ENCODE measurements at places on chromosomes 11 and 22. TPM values are rescaled to one million over a fixed set of nuclear protein-coding genes. Genes with fewer than 3 reads are reported as not detected.
A peak's percentile ranks its signal among the peaks of the same experiment; 100 is the strongest.

PPP6R2 gene
- 62.1 TPM for total RNA-seq

TPBGL gene
- total RNA-seq: 0.97 TPM

- H3K4me3 ChIP-seq: no peak overlapping the region
- no peak for DNase-seq
- H3K27ac ChIP-seq: no peak overlapping the region
- H3K36me3 ChIP-seq: no peaks in the 10 kb centered on the region
- no peaks in the 10 kb centered on the region for H3K4me1 ChIP-seq
Measured at GRCh38 chr22:38799265-38800002, 5.5 kb upstream of the DNAL4 start.

DNA sequence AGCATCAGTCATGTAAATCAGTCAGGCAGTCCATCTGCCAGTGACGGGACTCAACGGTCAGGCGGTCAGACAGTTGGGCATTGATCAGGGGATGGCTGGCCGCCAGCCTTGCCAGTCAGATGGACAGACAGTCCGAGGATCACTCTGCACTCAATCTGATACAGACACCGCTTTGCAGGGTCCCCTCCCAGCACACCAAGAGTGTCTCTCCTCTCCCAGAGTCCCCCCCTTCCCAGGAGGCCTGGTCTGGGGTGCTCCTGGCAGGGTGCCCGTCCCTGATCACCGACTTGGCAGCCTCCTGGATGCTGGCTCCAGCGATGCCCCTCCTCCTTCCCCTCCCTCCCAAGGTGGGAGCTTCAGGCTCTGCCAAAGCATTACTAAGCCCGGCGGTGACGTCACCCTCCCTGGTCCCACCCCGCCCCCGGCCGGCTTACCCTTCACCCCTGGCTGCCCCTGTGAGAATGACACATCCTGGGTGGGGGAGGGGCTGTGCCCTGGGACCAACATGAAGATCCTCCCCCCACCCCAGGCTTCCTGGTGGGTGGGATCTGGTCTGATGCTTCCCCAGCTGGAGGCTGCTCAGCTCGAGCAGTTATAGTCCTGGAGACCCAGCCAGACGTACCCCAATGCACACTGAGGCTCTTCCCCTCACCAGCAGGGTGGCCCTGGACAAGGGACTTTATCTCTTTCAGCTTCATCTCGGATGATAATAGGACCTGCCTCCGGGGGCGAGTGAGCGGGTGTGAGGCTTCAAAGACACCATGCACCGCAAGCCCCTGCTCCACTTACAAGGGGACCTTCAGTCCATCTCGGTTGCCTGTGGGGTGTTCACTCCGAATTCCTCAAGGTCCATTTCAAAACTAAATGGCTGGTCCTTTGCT is 69.2 kb downstream of the CD82 start:
- no peaks in the 10 kb centered on the region for H3K36me3 ChIP-seq
- H3K27ac ChIP-seq: no peak overlapping the region
- DNase-seq: peak; percentile 98
- no peaks in the 10 kb centered on the region for H3K27me3 ChIP-seq

DNA sequence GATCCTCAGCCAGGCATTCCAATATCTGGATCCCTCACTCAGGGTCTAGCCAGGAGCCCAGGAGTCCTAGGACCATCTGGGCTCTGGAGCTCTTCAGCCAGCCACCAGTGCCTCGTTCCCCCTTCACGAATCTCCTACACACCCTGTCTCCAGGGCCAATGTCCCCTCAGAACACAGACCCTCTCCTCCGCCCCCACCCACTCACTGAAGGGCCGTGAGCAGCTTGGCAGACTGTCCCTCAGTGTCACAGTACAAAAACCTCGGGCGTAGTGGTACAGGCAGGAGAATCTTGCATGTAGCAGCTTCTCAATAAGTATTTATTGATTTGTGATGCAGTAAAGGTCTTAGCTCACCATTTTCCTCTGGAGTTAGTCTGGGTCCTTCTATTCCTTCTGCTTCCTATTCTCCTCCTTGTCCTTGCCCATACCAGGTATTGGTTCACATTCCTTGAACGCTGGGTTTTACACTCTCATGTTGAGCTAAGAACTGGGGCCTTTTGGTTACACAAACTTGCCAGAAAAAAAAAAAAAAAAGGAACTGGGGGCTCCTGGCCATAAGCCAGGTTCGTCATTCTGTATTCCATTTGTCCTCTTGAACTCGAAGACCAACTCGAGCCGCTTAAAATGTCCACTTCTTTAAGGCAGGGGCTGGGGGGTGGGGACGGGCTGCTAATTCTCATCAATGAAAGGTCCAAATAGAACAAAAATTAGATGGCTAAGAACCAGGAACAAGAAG is 2.3 kb downstream of the CXCR5 start:
- H3K4me1 ChIP-seq: peaks cover 28% of the 10 kb centered on the region
- H3K27ac ChIP-seq: no peak overlapping the region
- DNase-seq: no peak
- no peak overlapping the region for H3K4me3 ChIP-seq

DNA sequence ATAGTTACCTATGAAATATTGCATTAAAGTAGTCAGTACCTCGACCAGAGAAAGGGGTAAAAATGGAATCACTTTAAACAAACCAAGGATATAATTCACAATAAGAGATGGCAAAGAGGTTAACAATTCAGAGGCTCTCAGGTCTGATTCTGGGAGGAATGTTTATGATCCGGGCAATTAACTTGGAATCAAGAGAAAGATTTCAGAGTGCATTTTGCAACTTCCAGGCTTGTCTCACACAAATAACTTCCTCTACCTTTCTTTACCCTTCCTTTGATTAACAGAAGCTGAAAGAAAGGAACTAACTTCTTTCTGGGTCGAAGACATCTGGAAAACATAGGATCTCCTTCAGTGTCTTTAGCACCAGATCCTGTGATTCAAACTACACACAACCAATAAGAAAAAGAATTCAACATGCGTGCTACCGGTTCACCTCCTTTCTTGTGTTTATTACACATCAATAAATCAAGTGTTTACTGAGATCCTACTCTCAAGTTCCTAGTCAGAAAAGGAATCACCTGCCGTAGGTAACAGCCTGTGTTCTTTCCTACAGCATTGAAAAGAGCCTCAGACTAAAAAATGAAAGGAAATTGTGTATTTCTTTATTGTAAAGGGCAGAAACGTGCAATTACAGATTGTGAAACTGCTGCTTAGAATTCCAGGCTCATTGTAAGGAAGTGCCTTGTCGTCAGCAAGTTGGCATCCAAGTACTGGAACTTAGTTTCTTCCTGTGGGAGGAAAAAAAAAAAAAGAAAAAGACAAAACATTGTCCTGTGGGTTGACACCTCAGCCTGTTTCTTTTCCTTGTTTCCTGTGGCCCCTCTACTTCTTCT is 29.5 kb downstream of the CARD18 start:
- DNase-seq: no peak
- H3K4me3 ChIP-seq: peak overlapping the region; percentile 11
- no peak overlapping the region for H3K27ac ChIP-seq
- H3K36me3 ChIP-seq: no peaks in the 10 kb centered on the region
- H3K4me1 ChIP-seq: no peaks in the 10 kb centered on the region

DNA sequence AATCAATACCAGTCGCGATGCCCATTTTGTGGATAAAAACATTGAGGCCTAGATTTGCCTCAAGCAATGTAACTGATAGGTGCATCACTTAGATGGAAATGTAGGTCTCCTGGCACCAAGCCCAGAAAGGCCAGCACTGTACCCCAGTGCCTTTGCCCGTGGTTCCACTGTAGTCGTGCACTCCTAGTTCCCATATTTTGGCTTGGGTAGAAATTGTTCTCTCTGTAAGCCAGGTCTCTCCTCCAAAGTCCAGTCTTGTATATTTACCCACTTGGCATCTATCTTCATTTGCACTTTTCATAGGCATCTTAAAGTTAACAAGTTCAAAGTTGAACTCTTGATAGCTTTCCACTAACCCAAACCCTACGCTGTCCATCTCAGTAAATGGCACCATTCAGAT is 41.6 kb upstream of the DMC1 start:
- no peaks in the 10 kb centered on the region for H3K36me3 ChIP-seq
- no peak overlapping the region for H3K27ac ChIP-seq
- H3K27me3 ChIP-seq: no peaks in the 10 kb centered on the region
- no peak for DNase-seq
- no peak overlapping the region for H3K4me3 ChIP-seq

DNA sequence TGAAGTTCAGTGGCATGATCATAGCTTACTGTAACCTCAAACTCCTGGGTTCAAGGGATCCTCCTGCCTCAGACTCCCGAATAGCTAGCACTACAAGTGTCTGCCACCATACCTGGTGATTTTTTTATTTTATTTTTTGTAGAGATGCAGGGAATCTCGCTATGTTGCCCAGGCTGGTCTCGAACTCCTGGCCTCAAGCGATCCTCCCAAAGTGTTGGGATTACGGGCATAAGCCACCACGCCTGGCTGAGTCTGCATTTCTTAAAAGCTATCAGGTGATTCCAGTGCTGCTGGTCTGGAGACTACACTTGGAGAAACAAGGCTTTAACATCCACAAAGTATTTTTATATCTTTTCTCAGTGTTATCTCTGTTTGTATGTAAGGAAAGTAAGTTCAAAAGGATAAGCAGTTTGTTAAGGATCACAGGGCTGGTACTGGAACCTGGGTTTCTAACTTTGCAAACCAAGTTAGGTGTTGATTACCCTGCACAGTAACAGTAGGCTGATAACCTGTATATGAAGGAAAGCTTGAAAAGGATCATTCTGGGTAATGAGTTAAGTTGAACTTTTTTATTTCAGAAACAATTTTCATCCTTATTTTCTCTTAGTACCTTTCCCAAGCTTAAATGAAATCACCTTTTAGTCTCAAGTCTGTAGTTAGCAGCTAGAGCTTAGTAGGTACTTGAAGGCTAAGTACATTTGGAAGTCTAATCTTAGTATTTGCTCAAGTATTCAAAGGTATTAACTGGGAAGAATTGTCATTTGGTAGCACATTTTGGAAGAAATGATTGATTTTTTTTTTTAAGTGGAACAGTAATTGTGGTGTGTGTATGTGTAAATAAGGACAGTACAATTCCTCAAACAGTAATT is 12.5 kb downstream of the ACER3 start:
- H3K27ac ChIP-seq: no peak overlapping the region
- H3K36me3 ChIP-seq: no peaks in the 10 kb centered on the region
- H3K4me3 ChIP-seq: no peak overlapping the region
- H3K27me3 ChIP-seq: no peaks in the 10 kb centered on the region
- no peaks in the 10 kb centered on the region for H3K4me1 ChIP-seq
- DNase-seq: no peak

GRCh38 chr11:61700720-61701119 is 20.5 kb downstream of the DAGLA start:
- no peak for DNase-seq
- H3K4me1 ChIP-seq: peaks cover 37% of the 10 kb centered on the region
- H3K27ac ChIP-seq: peak overlapping the region; percentile 45
- no peak overlapping the region for H3K4me3 ChIP-seq
- no peaks in the 10 kb centered on the region for H3K36me3 ChIP-seq

DNA sequence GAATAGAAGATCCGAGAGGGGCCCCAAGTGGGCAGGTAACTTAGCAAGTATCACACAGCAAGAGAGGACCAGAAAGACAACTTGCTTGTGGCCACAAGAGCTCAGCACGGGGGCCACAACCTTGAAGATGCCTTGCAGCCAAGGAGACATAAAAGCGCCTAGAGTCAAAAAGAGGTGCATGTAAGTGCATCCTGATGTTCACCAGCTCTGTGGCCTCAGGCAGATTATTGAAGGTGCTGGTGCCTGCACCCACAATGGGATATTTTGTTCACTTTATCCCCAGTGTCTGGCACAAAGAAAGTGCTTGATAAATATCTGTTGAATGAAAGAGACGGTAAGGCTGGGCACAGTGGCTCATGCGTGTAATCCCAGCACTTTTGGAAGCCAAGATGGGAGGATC is 106.0 kb upstream of the ASPHD2 start:
- no peaks in the 10 kb centered on the region for H3K36me3 ChIP-seq
- no peak overlapping the region for H3K27ac ChIP-seq
- no peak for DNase-seq
- H3K4me1 ChIP-seq: no peaks in the 10 kb centered on the region
- peaks cover 4% of the 10 kb centered on the region for H3K27me3 ChIP-seq

- no peaks in the 10 kb centered on the region for H3K27me3 ChIP-seq
- no peak for DNase-seq
- no peak overlapping the region for H3K27ac ChIP-seq
- no peak overlapping the region for H3K4me3 ChIP-seq
Measured at GRCh38 chr11:69558519-69558941, 77.1 kb downstream of the LINC01488 start.

GRCh38 chr11:83054904-83055380 is 16.8 kb downstream of the RAB30 start:
- H3K36me3 ChIP-seq: no peaks in the 10 kb centered on the region
- no peak for DNase-seq
- peaks cover 45% of the 10 kb centered on the region for H3K4me1 ChIP-seq
- no peak overlapping the region for H3K27ac ChIP-seq

DNA sequence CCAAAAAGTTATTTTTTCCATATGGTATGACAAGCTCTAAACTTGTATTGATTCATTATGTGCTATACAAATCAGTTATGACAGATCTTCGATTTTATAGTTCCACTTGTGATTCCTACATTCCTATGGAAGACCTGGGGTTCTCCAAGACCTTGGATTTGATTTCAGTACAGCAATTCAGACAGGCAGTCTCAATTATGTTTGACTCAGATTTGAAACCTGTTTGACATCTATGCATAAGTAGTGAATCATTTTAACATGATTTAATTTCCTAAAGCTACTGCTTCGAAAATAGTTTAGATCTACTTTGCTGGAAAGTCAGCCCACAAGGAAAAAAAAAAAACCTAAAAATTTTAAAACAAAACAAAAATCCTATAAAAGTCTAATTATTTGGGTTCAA is 820.4 kb downstream of the LUZP2 start:
- H3K4me3 ChIP-seq: no peak overlapping the region
- H3K27ac ChIP-seq: no peak overlapping the region
- no peaks in the 10 kb centered on the region for H3K4me1 ChIP-seq

DNA sequence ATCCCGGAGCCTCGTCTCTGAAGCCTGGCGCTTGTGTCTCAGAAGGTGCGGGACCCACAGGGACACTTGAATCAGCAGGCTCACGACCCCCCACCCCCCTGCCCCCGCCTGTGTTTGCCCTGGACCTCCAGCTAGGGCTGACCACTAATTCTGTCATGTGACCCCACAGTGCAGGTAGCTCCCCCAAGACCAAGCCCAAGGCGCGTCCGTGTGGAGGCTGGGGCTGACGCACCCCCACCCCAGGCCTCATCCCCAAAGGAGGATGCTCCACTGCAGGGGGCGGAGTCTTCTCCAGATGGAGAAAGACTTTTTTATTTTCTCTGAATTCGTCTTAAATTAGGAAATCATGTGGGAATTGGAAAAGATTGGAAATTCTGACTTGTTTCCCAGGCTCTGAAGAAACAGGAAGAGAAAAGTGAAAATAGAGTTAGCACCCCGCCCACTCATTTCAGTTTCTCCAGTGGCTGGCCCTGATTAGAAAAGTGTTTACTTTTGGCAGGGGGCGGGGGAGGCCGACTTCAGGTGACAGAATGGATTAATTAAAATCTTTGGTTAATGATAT is 1.0 kb upstream of the RELA start:
- H3K27ac ChIP-seq: peak overlapping the region; percentile 98
- H3K36me3 ChIP-seq: peaks cover 26% of the 10 kb centered on the region
- peak overlapping the region; percentile 27 for H3K4me3 ChIP-seq
- peaks cover 10% of the 10 kb centered on the region for H3K4me1 ChIP-seq
- DNase-seq: peak; percentile 62

- H3K4me3 ChIP-seq: no peak overlapping the region
- no peak for DNase-seq
- H3K27ac ChIP-seq: no peak overlapping the region
- no peaks in the 10 kb centered on the region for H3K27me3 ChIP-seq
- H3K4me1 ChIP-seq: no peaks in the 10 kb centered on the region
Measured at GRCh38 chr11:61626580-61627380, 45.9 kb upstream of the SYT7 start.
